ENCODE measurements at places on chromosomes 12 and 14.

DNA sequence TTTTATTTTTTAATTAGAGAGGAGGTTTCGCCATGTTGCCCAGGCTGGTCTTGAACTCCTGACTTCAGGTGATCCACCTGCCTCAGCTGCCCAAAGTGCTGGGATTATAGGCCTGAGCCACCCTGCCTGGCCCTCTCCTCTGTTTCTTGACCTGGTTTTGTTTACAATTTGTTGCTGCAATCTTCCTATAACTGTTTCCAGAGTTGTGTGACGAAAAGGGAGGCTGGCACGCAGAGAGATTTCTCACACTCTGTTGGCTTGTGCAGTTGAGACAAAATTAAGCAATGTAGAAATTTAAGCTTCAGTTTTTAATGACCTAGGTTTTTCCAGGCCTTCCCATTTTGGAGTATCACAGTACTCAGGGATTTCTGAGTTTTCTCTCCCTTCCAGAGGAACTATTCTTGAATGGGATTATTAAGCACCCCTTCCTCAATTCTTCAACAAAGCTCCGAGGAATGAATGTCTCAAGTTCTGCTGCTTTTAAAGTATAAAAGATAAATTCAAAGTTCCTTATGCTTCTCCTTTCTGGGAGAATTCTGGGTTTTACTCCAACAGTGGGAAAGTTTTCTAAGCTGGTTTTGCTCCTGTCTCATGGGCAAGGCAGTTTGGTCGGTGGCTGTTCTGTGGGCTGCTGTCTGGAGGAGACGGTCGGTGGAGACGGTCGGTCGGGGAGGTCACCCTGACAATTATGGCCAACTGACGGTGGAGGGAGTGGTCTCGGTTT lies 20.4 kb upstream of the FOS start:
- DNase-seq: no peak

DNA sequence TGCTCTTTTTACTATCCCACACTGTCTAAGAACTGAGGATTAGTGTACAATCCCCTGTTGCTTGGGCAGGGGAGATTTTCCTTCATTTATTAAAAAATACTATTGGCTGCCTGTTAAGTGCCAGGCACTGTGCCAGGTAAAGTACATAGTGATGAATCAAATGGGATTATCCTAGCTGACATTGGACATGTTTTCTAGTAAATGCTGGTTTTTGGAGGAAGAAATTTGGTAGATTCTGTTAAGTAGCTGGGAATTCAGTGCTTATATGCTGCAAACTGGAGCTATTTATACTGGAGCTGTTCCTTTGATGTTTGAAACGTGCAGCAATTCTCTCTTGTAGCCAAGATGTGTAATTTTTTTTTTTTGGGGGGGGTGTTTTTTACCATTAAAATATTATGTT lies 299.6 kb downstream of the EMP1 start:
- DNase-seq: no peak

DNA sequence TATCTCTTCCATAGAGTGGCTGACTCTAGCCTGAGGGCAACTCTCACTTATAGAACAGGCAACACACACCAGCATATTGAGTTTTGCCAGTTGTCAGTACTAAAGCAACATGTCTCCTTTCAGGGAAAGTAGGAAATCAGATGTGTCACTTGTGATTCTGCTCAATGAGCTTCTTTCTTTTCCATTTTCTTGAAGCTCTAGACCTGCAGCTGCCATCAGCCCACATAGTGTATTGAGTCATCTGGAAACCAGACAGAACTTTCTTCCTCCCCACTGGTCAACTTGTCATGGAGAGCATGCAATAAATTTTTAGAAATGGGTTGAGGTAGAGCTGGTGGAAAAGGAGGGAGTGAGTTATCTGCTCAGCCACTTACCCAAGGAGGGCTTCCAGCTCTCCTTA lies 209.0 kb upstream of the PLEKHG7 start:
- no peak for DNase-seq

- DNase-seq: no peak
Observed at GRCh38 chr12:92876496-92876895, 52.6 kb downstream of the EEA1 start.

GRCh38 chr12:101051151-101051550 lies 158.9 kb downstream of the SLC5A8 start:
- DNase-seq: no peak

- no peak for DNase-seq
Observed at GRCh38 chr14:58353516-58354299, 42.0 kb upstream of the TOMM20L start.

- no peak for DNase-seq
Observed at GRCh38 chr12:46264057-46264456, 4.8 kb downstream of the SLC38A1 start.

DNA sequence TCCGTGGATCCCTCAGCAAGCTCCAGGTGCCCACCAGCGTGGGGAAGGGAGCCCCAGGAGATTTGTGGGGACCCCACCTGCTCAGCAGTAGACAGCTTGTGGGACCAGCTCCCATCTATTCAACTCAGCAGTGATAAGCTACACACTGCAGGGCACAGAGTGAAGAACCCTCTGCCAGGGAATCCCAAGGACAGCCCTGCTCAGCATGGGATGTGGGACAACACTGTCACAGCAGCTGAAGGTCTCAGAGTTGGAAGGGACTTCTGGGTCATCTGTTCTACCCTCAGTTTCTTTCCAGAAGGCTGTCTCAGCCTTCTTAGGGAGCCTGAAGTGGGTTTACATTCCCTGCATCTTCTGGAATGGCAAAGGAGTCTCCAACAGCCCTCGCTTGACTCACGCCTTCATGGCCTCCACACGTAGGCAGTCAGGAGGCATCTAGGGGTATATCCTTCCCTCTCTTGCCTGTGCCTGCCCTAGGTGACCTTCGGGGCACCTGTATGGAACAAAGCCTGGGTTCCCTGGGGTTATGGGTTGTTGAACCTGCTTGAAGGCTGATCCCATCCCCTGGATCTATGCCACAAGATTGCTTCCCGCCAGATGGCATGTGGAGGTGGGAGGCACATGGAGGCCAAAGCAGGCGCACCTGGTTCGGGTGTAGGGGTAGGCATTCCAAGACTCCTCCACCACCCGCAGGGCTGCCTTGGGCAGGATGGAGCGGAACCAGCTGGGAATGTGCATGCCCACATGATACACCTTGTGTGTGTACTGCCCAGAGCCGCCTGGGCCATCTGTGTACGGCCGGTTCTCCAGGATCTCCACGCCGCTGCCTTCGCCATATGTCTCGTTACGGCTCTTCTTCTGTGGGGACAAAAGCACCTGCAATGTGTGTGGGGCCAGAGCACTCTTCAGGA lies 33.0 kb downstream of the ARL6IP4 start:
- DNase-seq: no peak

DNA sequence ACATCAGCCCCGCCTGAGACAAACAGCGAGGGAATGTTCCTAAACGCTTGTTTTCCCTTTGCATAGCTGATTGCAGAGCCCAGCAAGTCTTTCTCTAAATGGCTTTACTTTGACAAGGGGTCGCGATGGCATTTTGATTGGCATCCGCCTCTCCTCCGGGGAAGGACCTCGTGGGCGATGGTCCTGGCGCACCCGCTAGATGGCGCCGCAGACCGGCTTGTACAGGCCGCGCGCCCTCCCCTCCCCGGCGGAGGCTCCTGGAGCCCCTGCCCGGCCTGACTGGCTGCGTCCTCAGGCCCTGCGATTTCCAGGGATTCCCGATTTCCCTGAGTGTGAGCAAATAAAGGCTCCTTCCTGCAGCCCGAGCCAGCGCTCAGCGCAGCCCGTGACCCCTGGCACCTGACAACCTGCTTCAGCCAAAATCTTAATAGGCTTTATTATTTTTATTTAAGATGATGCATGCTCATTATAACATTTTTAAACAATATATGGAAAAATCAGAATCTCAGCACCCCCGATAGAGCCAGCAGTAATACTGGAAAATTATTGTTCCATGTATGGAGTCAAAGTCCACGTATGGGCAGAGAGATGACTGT lies 468.3 kb downstream of the AACS start:
- DNase-seq: peak; percentile 70

DNA sequence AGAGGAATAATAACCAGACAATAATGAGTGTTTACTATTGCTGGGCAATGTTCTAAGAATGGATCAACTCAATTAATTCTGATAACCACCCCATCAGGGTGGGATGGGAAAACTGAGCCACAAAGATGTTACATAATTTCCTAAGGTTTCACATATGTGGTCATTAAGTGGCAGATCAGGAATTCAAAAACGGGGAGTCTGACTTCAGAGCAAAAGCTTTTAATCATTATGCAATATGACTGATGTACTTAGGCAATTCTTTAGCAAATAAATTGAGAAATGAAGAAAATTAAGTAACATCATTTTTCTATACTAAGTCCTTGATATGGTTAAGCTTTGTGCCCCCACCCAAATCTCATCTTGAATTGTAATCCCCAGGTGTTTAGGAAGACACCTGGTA lies 53.4 kb downstream of the PLCZ1 start:
- DNase-seq: no peak

DNA sequence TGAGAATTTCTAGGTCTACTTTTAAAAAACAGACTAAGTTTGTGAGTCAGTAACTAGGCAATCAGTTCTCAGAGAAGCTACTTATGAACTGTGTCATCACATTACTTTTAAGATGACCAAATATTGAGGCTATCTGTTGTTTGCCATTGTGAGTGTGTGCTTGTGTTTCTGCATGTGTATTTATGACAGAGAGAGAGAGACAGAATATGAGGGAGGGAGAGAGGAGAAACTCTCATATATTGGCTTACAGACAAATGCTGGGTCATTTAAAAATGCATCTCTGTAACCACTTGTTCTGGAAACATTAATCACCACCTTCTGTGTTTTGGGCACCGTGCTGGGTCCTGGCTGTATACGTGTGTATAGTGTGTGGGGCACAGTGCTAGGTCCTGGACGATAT lies 161.5 kb upstream of the FRMD6 start:
- no peak for DNase-seq

DNA sequence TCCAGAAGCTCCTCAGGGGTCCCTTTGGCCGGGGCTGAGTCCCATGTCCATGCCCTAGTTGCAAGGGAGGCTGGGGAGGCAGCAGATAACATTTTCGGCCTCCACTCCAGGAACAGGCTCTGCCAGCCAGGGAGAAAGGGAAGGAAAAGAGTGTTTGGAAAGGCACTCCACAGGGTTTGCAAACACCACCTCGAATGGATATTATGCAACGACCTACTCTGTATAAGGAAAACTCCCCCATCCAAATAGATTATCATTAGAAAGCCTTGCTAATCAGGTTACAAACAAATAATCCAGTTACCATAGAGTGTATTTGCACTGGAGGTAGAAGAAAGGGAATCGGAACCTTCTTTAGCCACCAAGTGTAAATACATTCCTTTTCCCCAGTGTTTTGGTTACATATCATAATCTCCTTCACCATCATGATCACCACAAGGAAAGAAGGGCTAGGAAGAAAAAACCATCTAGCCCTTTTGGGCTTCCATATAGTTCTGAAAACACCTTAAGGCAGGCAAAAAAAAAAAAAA lies 40.4 kb downstream of the TMCC3 start:
- DNase-seq: no peak

DNA sequence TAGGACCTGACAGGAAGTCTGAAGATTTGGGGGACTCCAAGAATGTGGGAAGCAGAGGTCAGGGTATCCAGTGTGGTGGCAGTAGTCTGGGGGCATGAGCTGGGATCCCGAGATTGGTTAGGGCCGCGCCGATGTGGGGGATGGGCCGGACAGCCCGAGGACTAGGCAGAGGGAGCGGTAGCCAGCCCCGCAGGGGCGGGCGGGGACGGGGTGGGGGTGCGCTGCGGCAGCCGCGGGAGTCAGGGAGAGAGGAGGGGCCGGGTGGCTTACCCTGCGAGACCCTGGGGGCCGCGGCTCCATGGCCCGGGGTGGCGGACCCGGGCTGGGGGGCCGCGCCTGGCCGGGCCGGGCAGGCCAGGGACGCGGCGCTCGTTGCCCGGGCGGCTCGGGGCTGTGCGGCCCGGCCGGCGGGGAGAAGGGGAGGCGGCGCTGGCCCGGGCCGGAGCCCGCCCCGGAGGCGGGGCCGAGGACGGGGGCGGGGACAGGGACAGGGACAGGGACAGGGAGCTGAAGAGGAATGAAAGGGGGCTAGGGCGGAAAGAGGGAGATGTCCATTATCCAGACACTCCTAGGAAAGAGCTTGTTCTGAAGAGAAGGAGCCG lies 5.6 kb downstream of the ZNF385A start:
- peak; percentile 60 for DNase-seq

- no peak for DNase-seq
Observed at GRCh38 chr12:10178821-10179220, at the start of gene TMEM52B. Gene TMEM52B, plus strand, starts transcription at chr12:10179032. Its CDS starts 543 bp downstream, at chr12:10179575.

DNA sequence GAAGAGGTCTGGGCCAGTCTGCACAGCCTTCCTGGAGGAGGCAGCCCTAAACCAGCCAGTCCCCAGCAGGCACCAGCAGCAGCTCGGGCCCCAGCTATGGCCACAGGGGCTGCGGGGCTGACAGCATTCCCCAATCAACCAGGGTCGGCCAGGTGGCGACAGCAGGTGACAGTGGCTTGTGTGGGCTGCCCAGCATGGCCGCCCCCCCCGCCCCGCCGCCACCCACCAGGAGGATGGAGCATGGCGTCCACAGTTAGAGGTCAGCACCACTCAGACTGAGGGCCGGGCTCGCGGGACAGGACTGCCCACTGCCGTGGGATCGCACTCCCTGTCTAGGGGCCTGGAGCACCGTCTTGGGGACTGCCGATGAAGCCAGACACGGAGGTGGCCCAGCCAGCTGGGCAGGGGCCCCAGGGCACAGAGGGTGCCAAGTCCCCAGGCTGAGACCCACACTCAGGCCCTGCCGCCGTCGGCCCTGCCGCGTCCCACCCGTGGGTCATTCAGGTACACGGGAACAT lies 15.0 kb downstream of the AKT1 start:
- no peak for DNase-seq

- no peak for DNase-seq
Observed at GRCh38 chr14:35285168-35286002, 6.8 kb upstream of the PSMA6 start.

DNA sequence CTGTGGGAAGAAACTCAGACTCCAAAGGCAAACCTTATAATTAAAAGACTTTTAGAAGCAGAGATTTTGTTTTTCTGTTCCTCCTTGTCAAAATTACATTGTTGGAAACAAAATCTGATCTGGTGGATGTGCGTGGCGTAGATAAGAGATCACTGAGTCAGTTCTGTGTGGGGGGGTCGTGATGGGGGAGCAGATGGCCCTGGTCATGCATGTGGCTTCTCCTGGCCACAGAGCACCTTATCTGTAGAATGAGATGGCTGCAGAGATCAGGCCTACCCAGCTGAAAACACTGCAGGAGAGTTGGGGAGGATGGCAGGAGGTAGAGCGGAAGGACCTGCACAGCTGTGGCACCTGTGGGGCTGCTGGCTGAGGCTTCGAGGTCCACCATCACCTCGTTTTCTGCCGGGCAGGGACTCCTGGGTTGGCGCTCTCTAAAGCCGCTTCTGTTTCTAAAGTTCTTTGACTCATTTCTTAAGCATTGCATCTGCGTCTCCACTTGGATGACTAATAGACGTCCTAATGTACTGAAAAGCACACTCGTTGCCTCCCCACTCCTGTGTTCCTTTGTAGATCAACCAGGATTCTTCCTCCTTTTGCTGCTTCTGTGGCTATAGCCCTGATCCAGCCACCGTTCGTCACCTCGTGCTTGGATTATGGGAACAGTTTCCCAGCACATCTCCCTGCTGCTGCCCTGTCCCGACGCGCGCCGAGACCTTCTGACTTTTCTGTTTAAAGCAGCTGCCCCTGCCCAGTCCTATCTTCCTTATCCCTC lies 93.4 kb downstream of the TSPAN9 start:
- DNase-seq: no peak

Data from midbrain (tissue), 1 donor.